Activated naive CD4-positive, alpha-beta T cell treated with anti-CD3 and anti-CD28 coated beads, Interleukin-2, amount 50 U/mL, for 72 hours (primary cell): ENCODE measurements at places on chromosomes 2 and 18. TPM values are rescaled to one million over a fixed set of nuclear protein-coding genes. Genes with fewer than 3 reads are reported as not detected.

DNA sequence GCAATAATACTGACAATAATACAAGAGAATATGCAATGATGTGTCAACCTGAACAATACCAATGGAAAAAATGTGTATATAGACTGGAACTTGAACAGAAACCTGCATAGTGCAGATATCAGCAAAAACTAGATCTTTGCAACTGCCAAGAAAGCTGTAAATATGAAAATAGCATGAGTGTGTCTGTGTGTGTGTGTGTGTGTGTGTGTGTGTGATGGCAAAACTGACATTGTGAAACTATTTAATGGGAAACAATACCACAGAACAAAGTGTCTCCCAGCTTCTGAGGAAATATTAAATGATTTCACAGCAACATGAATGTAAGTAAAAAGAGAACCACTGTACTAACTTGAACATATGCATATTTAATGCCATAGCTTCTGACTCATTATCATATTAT is 558.2 kb upstream of the LINC00305 start:
- DNase-seq, result no peak

HOXD13 gene
- not detected for total RNA-seq

DNA sequence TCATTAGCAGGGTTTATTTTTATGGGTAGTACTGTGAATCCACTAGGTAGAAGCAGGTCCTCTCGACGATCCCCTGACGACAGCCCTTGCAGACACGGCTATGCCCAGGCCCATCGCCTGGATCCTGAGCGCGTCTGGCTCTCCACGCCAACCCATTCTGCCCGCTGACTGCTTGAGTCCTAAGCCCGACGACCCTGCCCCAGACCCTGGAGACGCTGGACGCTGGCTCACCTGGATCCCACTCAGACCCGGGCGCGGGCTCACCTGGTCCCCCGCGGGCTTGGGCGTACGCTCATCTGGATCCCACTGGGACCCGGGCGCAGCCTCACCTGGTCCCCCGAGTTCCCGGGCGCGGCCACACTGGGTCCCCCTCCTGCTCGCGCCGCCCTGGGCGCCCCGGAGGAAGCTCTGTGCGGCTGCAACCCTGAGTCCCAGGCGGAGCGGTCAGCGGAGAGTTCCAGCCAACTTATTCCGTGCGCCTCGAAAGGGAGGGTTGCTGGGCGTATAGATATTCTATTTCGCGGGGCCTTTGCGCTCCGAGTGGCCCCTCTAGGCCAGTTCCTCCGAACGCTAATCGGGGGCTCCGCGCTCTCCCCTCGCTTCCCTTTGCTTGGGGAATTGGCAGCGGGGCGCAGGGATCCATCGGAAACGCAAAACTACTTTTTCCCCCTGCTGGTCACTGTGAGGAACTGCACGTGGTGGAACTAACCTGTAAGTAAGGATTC is 22.4 kb upstream of the RMP24 start:
- DNase-seq, result peak; percentile 60

DNA sequence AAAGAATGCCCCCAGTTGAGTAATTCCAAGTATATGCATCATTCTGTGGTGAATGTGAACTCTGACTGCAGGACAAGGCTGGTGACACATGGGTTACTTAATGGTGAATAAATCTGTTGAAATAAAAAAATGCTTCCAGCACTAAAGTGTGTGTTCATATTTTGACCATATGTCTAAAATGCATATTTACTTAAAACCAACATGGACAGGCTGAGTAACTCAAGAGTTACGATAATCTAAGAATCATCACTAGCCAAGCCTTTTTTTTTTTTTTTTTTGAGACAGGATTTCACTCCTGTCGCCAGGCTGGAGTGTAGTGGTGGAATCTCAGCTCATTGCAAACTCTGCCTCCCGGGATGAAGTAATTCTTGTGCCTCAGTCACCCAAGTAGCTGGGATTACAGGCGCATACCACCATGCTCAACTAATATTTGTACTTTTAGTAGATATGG is 47.1 kb upstream of the CCBE1 start:
- no peak for DNase-seq

NCL gene
- total RNA-seq, result 435 TPM

- no peak for DNase-seq
Measured at GRCh38 chr2:187148059-187148714, 299.2 kb upstream of the ZSWIM2 start.

OTOF gene
- total RNA-seq, result 2.7 TPM
